HFFc6 (cell line): ENCODE measurements at places on chromosomes 7 and 10.
A peak's percentile ranks its signal among the peaks of the same experiment; 100 is the strongest.

DNA sequence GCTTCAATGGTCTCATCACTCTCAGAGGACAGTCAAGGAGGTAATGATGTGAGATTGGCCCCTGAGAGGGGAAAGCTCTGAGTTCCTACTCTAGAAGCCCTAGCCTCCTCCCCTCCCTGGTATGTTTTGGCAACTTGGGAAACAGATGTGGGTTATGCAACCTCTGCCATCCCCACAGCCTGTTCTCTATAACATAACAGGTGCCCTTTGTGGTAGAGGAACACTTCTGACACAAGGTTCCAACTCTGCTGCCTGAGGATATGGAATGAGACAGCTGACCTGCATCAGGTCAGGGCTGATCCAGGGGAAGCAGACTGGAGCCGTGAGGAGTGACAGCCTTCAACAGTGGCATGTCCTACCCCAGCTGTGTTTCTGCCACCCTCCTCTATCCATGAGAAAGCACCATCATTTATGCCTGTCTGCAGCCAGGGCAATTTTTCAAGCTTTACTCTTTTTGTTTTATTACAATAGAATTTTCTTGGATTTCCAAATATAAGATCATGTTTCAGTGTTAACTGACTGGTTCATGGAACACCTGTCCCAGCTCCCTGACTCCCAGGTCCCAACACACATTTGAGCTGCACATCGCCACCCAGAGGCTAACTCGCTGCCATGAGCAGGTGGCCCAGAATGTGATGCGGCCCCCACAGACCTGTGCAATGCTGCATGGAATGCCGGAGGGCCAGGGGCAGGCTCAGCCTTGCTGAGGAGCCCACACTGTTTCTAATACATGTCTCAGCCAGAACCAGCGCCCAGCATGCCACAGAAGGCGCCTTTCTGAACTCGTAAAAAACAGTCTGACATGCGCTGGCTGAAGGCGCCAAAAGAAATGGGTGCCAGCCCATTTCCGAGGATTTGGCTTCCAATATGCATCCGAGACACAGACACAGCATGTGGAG lies 124.8 kb upstream of the CHST15 start:
- DNase-seq: no peak

- no peak for DNase-seq
Observed at GRCh38 chr10:62081341-62082270, 180.1 kb downstream of the ARID5B start.

DNA sequence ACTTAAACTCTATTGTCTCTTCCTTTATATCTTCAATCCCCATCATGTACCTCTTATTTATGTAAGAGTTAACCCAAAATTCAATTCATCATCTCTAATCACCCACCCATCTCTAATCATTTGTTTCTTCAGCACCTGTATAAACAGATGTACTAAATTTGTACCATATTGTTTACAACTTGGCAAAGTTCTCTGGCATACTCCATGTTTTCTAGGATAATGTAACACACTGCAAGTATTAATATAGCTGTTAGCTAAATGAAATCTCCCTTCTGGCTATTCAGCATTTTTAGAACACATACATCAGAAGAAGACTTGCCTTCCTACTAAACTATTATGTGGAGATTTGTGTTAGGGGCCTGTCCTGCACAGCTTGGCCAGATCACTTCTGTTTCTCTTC lies 33.1 kb downstream of the MALSU1 start:
- DNase-seq: no peak

GRCh38 chr7:125643302-125643701 lies 713.7 kb upstream of the POT1 start:
- DNase-seq: no peak

- no peak for DNase-seq
Observed at GRCh38 chr10:75619635-75620034, 188.2 kb downstream of the LRMDA start.

GRCh38 chr10:75650648-75651047 lies 219.2 kb downstream of the LRMDA start:
- DNase-seq: no peak

DNA sequence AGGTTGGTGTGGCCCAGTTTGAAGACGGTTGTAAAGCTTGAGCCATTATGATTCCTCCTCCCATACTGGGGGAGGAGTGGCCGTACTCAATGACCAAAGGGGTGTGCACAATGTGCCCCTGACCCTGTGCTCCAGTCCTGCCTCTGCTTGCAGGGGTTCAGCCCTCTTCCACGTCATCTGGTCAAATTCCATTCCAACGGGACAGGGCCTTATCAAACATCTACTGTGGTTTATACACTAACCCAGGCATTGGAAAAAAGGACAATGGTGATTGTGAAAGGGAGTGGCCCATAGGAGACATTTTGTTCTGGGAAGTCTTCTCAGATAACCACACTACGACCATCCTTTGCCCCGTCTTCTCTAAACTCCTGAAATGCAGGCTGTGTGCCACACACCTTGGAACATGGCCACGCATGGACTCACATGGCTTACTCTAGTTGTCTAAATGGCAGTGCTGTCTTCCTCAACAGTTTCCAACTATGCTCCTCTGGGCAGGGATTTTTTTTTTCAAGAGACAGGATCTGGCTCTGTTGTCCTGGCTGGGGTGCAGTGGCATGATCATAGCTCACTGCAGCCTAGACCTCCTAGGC lies 103.0 kb downstream of the JCAD start:
- no peak for DNase-seq

- DNase-seq: peak; percentile 2
Observed at GRCh38 chr10:67666416-67667034, 29.5 kb downstream of the CTNNA3 start.

DNA sequence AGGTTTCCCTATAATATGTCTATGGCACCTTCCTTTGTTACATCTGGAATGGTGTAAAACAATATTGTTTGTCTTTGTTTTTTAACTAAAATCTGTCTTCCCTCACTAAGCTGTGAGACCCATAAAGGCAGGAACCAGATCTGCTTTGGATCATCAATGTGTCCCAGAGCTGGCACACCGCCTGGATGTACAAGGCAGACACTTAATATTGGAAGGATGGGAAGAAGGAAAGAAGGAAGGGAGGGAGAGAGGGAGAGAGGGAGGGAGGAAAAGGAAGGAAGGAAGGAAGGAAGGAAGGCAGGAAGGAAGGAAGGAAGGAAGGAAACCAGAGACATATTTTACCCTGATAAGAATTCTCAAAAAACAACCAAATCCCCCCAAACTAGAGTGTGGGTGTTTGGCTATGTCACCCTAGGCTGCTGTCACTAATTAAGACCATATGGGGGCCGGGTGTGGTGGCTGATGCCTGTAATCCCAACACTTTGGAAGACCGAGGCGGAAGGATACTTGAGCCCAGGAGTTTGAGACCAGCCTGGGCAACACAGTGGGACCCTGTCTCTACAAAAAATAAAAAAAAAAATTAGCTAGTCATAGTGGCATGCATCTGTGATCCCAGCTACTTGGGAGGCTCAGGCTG lies 59.6 kb downstream of the SH3PXD2A start:
- no peak for DNase-seq

- no peak for DNase-seq
Observed at GRCh38 chr10:133391249-133391635, 2.7 kb upstream of the MTG1 start.

DNA sequence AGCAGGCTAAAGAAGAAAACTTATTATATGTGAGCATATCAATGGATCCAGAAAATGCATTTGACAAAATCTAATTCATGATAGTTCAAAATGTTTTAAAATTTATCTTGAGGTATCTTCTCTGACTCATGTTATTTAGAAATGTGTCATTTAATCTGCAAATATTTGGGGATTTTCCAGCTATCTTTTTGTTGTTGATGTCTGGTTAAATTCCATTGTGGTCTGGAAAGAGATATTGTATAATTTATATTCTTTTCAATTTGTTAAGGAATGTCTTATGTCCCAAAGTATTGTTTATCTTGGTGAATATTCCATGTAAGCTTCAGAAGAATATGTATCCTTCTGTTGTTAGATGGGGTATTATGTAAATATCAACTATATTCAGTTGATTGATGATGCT lies 942.5 kb downstream of the KCNMA1 start:
- no peak for DNase-seq

DNA sequence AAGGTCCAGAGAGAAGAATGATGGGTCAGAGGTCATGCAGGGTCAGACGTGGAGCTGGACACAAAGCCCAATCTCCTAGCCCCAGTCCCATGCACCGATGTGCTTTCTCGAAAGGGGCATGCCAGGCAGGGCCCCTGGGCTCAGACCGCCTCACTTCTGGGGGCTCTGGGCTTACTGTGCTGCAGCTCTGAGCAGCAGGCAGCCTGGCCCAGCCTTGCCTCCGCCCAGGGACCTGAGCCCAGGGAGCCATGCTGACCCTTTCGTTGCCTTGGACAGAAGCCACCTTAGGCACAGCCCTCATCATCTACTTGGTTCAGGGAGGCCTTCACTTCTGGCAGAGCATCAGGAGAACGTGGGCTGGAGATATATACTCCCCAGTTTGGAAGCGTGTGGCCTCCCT lies 161.2 kb downstream of the GRK5 start:
- no peak for DNase-seq

DNA sequence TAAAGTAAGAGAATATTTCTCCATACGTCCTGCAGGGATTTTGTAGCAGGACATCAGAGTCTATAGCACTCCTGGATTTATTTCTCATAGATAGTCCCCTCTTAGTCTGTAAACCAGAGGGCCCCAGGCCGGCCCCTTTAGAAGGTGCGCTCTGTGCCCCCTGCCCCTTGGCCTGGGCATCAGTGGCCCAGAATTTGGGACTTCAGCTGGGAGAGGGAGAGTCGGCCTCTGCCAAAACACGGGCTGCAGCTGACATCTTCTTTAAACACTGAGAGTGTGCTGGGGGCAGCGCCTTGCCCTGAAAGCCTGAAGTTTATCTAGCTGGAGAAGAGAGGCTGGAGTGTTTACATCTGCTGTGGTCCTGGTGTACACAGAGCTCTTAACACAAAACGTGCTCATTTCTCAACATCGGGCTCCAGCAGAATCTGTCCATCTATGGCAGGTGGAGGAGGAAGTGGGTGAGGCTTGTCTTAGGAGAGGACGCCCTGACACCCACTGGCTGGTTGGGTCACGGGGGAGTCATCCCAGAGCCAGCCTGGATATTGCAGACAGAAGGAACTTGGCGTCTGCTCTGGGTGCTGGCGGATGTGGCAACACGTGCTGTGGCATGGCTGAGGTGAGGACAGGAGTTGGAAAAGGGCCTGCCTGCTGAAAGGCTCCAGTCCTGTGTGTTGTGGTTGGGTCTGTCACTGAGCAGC lies 5.0 kb upstream of the TACR2 start:
- no peak for DNase-seq

DNA sequence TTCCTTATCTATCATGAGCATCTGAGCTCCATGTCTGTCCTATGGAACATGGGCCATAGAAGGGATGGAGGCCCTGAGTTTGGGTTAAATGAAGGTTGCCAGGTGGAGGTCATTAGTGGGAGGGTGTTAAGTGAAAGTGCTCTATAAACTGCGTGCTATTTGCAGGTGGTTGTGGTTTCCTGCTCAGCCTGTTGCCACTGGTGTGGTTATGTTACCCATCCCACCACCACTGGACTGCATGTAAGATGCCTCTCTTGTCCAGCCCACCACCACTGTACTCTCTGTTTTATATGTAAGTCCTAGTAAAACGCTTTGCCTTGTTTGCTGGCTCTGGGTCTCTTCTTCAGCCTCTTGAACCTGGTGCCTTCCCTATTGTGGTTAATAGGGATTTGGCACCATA lies 711.2 kb downstream of the SORCS3 start:
- no peak for DNase-seq

DNA sequence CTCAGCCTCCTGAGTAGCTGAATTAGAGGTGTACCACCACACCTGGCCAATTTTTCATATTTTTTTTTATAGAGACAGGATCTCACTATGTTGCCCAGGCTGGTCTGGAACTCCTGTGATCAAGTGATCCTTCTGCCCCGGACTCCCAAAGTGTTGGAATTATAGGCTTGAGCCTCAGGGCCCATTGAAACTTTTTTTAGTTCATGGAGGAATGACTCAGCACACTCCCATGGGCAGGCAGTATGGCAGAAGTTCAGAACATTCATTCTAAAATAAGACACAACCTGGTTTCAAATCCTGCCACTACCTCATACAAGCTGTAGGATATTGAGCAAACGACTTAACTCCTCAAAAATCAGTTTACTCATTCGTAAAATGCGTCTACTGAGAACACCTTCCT lies 320.4 kb upstream of the SP8 start:
- DNase-seq: no peak
